ENCODE measurements at places on chromosomes 6 and 20.
A peak's percentile ranks its signal among the peaks of the same experiment; 100 is the strongest.

DNA sequence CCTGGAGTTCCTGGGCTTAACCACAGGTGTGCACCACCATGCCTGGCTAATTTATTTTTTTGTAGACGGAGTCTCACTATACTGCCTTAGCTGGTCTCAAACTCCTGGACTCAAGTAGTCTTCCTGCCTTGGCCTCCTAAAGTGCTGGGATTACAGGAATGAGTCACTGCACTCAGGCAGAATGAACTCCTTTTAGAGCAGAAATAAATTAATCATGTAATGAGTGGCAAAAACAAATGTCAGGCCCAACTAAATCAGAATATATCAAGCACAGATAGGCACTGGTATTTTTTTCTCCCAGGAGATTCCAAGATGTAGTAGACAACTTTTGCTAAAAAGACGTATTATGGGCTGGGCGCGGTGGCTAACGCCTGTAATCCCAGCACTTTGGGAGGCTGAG, 2.6 kb downstream of the RPS10 start:
- DNase-seq = no peak

DNA sequence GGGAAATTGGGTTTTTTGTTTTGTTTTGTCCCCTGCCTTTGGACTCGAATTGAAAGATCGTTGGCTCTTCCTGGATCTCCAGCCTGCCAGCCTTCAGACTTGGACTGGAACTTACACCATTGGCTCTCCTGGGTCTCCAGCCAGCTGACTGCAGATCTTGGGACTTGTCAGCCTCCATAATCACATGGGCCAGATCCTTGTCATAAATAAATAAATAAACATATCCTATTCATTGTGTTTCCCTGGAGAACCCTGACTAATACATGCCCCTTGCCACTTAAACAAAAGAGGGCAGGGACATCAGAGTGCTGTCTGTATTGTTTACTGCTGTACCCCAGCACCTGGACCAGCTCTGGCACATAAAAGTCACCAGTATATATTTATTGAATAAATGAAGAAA, 101.5 kb downstream of the CAP2 start:
- no peak for DNase-seq

GRCh38 chr6:46848684-46849360, 55.6 kb downstream of the MEP1A start:
- DNase-seq = peak; percentile 62

- DNase-seq = no peak
Measured at GRCh38 chr6:42049116-42049809, 1.1 kb upstream of the TAF8 start.

- DNase-seq = no peak
Measured at GRCh38 chr20:2859330-2860121, 13.8 kb upstream of the PTPRA start.

- DNase-seq = no peak
Measured at GRCh38 chr6:72245565-72245964, 359.2 kb downstream of the RIMS1 start.

- DNase-seq = no peak
Measured at GRCh38 chr6:129314575-129314974, 395.4 kb downstream of the ARHGAP18 start.

DNA sequence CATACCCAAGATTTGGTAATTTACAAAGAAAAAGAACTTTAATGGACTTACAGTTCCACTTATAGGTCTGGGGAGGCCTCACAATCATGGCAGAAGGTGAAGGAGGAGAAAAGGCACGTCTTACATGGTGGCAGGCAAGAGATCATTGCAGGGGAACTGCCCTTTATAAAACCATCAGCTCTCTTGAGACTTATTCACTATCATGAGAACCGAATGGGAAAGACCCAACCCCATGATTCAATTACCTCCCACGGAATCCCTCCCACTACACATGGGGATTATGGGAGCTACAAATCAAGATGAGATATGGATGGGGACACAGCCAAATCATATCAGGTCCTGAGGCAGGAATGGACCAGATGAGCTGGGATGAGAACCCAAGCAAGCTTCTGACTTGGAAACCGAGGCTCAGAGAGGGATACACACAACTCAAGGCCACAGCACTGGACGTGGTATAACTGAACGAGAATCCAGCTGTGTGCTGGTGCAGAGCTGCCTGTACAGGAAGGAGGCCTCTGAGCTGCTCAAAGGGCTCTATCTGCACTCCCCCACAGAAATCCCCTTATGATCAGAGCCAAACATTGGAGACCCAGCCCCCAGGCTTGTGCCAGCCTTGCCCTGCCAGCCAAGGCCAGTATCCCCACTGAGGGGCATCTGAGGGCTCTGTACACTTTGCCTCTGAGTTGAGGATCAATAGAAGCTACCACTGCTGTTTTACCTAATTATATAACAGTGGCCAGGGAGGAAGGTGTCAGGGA, 137.8 kb downstream of the CEBPB start:
- DNase-seq = no peak

- DNase-seq = no peak
Measured at GRCh38 chr6:155676346-155676745, 220.7 kb upstream of the NOX3 start.

- DNase-seq = no peak
Measured at GRCh38 chr20:16701296-16701695, 28.5 kb upstream of the SNRPB2 start.

DNA sequence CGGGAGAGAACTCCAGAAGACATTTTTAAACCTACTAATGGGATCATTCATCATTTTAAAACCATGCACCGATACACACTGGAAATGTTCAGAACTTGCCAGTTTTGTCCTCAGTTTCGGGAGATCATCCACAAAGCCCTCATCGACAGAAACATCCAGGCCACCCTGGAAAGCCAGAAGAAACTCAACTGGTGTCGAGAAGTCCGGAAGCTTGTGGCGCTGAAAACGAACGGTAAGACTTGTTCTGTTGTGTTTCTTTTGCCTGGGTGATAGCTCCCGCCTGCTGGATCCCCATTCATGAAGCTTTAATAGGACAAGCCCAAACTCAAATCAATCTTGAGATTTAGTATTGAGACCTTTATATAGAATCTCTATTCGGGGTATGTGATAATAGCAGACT, 4.2 kb downstream of the TNFAIP3 start:
- DNase-seq = no peak

DNA sequence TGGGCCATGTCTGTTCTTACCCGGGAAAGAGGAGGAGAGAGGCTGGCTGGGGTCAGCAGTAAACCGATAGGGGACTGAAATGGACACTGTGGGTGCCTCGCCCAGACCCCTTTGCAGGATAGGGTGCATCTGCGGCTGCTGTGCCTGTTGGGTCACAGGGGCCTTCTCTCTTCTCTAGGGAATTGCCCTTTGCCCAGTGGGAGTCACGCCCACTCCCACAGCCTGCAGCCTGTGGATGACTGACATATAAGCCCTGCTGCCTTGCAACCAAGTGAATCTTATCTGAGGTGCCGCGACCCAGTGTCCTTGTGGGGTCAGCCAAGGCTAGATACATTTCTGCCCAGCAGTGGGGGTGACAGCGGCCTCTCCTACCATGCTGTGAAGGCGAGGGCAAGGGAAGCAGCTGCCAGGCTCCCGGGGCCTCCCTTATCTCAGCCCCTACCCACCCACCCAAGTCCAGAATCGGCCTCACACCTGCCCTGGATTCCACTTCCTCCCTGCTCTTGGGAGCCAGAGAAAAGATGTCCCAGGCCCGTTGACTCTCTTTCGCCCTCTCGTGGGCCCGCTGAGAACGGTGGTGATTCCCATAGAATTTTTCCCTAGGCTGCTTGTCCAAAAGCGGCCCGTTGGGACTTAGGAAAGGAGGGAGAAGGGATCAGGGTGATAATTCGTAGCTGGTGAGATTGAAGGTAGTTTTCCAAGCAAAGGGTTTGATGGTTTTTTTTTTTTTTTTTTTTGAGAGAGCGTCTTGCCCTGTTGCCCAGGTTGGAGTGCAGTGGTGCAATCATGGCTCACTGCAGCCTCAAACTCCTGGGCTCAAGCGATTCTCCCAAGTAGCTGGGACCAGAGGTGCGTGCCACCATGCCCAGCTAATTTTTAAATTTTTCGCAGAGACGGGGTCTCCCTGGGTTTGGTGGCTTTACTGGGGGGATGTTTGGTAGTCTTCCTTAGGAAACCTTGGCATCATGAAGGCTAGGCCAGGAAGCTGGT, 76.4 kb upstream of the RNF24 start:
- DNase-seq = peak; percentile 54

GRCh38 chr20:33909331-33909921, 84.3 kb upstream of the RALY start:
- peak; percentile 72 for DNase-seq

- DNase-seq = peak; percentile 96
Measured at GRCh38 chr20:38290829-38291814, 12.8 kb upstream of the BPI start.

GRCh38 chr20:37276494-37277252, 12.8 kb upstream of the MANBAL start:
- peak; percentile 86 for DNase-seq

- no peak for DNase-seq
Measured at GRCh38 chr6:46234156-46234556, 63.4 kb upstream of the ENPP5 start.

DNA sequence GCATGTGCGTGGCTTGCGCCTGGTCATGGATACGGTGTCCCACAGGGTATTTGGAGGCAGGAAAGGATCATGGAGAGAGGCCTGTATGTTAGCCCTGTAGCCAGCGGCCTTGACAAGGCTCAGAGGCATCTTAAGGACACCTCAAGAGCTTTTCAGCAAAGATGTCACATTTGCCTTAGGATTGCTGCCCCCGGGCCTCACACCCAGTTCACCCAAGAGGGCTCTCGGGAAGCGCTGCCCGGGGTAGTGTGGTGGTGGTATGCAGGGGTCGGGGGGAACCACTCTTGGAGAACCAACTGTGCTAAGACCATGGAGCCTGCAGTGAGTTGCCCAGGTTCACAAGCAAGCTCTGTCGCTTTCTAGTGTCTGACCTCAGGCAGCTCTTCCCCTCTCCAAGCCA, 36.9 kb upstream of the VSTM2L start:
- DNase-seq = no peak

GRCh38 chr6:31575335-31575901, at the start of gene TNF:
Gene TNF, plus strand, starts transcription at chr6:31575565. Its CDS starts 177 bp downstream, at chr6:31575742.
- DNase-seq = peak; percentile 20

DNA sequence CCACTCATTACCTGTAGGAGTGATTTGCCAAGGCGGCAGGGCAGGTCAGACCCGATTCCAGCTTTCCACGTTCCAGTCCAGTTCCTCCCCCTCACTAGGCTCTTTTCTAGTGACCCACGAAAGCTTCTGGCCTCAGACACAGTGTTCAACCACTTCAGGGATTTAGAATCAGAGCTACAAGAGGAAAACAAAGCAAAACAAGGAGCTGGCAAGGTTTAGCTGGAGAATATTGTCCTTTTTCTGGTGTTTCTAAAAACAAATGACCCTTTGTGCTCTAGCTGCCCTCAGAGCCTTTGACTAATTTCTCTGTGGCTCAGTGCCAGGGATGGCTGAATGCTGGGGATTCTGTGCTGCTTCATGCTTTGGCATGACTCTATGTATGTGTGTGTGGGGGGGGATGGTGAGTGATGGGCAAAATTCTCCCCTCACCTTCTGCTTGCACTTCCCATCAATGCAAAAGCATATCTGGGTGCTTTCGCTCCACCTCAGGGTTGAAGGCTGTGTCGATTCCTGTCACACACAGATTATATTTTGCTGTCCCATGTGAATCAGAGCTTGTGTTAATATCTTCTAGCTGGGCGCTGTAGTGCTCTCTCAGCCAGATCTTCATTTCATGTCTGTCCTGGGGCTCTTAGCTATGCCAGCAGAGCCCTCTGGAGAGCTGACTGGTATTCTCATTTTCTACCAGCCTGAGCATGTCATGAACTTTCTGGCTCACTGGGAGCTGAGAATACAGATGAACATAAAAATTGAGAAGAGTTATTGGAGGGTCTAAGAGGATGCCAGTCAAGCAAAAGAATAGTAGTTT, 19.3 kb upstream of the NEDD9 start:
- DNase-seq = peak; percentile 60

DNA sequence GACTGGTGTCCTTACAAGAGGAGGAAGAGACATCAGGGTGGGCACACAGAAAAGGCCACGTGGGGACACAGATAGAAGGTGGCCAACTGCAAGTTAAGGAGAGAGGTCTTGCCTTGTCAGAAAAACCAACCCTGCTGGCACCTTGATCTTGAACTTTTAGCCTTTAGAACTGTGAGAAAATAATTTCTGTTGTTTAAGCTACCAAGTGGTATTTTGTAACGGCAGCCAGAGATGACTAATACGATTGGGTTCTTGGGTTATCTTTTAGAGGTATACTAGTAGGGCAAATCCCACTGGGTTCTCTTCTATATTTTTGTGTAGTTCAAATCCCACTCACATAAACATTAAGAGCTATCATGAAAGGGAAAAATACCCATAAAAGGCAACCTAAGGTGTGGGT, 31.9 kb upstream of the ZBTB24 start:
- no peak for DNase-seq

DNA sequence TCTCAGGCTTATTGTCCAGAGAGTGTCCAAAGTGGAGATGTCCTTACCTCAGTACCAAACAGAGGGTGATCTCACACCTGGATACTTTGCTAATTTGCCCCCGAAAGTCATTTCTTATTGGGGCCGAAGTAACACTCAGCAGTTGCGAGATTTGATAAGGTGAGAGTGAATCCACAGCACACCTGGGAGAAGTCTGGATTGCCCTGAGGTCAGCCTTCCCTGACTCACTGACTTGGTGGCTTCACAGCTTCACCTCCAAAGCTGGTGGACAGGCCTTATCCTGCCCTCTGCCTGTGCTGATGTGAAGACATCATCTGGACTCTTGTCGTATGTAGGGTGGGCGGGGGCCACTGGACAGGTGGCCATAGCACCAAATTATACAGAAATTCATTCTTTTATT, 101.9 kb upstream of the ARMC2 start:
- DNase-seq = no peak

DNA sequence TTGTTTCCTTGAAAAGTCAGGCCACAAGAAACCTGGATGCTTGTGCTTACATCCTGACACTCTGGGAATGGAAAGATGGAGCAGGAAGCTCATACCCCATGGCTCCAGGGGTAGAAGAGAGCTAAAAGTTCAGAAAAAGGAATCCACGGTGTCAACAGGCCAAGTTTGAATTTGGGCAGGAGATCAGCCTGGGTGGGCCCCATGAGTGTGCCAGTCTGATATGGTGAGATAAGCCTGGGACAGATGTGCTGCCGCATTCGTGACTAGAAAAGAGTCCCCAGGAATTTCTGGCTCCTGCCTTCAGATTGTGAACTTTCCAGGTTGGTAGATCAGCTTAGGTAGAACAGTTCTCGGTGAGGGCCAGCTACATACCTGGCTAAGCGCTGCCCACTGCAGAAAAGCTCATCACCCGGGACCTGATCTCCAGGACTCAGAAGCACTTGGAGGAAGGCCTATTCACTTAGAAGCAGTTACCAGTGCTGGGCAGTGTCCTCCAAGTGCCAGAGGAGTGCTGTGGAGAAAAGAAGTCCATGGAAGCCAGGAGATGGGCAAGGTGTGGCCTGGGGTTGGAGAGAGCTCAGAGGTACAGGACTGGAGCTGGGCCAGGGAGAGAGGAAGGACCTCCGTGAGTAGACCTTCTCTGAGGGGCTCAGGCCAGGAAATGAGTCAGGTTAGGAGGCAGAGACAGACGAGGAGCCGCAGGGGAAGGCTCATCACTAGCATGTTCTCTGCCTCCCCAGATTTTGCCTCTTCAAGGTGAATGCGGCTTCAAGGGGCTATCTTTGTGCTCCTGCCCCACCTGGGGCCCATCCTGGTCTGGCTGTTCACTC, at the start of gene TSPO2:
TSS of gene TSPO2 (plus strand) at position 242 of the 830 bp plus-strand sequence. CDS start at position 761, 519 bp downstream.
- no peak for DNase-seq

GRCh38 chr6:157339432-157339831, 16.1 kb upstream of the TMEM242 start:
- DNase-seq = no peak

All from fibroblast of villous mesenchyme (primary cell).